ENCODE measurements at places on chromosomes 3 and 15. TPM values are rescaled to one million over a fixed set of nuclear protein-coding genes. Genes with fewer than 3 reads are reported as not detected.

The MESP1 gene
- 5.9 TPM for total RNA-seq

The SPRED1 gene
- 16.1 TPM for total RNA-seq

DNA sequence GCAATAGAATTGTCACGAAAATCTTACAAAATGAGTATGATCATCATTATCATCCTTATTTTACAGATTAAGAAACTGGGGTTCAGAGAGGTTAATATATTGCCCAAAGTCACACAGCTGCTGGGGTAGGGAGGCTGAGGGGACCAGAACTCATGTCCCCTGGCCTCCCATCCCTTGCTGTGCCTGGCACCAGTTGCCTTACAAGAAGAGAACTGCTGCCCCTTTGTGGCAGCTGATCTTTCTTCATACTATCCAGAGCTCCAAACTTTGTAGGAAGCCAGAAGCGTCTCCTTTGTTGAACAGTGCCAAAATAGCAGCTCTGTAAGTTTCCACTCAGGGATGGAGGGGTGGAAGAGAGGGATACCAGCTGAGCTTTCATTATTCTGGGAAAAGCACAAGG is 236.8 kb upstream of the TBC1D5 start:
- no peak for DNase-seq

DNA sequence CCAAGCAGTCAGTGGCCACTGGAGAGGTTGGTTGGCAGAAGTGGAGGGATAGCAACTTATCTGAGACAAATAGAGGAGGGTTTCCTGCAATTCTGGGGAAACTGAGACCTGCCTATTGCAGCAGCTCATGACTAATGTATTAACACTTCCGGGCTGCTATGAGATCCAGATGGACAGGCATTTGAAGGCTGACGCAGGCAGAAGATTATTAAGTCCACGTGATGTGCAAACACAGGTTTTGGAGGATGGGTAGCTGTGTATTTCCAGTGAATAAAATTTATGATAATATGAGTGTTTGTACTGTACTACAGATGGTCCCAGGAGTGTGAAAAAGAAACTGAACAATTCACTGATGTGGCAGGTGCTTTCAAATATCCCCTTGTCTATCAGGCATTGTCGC is 28.5 kb upstream of the CFAP161 start:
- no peak for DNase-seq

GRCh38 chr15:89067751-89068150 is 20.5 kb upstream of the ABHD2 start:
- no peak for DNase-seq

The NIT2 gene
- total RNA-seq = 57.4 TPM

Measured in Calu3 (cell line).